Left hindlimb (tissue), 1 donor: ENCODE measurements at places on chromosomes 13 and 19.
A peak's percentile ranks its signal among the peaks of the same experiment; 100 is the strongest.

- DNase-seq, result peak; percentile 94
Observed at GRCh38 chr19:55452749-55453346, 8.6 kb downstream of the ISOC2 start.

GRCh38 chr19:33442706-33443105 lies 69.2 kb downstream of the CEBPG start:
- no peak for DNase-seq

- no peak for DNase-seq
Observed at GRCh38 chr19:10419200-10419645, 1.1 kb upstream of the PDE4A start.

DNA sequence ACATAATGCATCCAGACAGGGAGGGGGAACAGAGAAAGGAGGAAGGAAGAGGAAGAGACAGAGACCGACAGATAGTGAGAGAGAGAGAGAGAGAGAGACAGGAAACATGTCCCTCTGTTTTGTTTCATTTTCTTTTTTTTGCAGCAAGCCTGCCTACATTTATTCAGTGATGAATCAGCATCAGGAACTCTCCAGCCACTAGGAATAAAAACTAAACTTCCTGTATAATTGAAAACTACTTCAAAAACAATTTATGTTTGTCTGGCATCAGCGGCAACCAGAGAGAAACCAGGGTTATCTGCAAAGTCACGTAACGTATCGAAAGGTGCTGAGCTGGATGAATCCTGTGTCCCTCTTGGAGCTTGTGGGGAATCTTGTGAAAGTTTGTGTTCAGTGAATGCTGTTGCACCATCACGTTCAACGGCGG lies 148.6 kb upstream of the SOX21 start:
- DNase-seq, result no peak

- no peak for DNase-seq
Observed at GRCh38 chr19:5988517-5989387, 10.8 kb upstream of the RANBP3 start.

DNA sequence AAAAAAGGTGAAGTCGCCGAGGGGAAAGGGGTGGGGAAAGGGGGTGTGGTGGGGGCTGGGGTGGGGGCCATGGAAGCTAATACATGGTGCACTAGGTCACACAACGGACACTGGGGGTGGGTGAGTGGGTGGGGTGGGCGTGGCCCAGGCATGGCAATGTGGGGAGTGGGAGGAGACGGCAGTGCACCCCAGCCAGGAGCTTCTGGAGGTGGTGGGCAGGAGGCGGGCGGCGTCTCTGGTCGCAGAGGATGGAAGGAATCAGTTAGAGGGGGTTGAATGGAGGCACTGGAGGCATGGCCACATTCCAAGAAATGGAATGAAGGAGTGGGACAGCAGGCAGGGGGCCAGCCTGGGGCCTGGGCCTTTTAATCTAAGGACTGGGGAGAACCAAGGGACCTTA lies 19.2 kb upstream of the NANOS2 start:
- no peak for DNase-seq

DNA sequence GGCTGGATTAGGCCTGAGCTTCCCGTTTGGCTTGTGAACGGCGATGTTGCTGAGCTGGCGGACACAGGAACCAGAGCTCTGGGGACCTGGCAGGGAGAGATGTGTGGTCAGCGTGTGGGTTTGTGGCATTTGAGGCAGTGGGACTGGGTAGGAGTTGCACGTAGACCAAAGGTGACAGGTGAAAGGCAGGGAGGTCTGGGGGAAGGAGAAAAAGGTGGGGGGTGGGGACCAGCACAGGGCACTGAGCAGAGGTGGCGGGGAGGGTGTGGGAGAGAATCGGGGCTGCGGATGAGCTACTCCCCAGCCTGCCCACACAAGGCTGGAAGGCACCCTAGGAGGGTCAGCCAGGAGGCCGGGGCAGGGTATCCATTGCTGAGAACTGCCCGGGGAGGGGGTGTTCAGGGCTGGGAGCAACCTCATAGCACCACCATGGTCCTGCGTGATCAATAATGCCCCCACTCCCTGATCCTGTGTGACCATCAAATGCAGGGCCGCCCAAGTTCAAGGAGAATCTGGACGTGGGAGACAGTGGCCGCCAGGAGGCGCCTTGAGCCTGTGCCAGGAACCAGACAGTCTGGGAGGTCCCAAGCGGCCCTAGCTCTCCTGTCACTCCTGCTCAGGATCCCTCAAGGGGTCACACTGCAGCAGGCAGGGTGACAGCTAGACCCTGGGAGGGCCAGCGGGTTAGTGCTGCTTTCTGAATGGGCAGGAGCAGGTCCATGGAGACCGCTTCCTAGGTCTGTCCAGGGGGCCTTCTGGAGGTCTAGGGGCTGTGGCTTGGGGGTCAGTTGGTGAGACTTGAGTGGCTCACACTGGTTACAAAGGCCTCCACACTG lies 12.8 kb upstream of the SELENOW start:
- DNase-seq, result peak; percentile 60

GRCh38 chr13:75263741-75264407 lies 218.1 kb downstream of the TBC1D4 start:
- DNase-seq, result no peak

GRCh38 chr19:48630296-48631063 lies 6.7 kb downstream of the DBP start:
- DNase-seq, result peak; percentile 76

- no peak for DNase-seq
Observed at GRCh38 chr13:75612354-75612753, 23.8 kb upstream of the LMO7 start.

GRCh38 chr19:35143818-35144217 lies 763 bp downstream of the FXYD7 start:
- no peak for DNase-seq

GRCh38 chr13:46598140-46598819 lies 45.3 kb downstream of the LRCH1 start:
- no peak for DNase-seq

- no peak for DNase-seq
Observed at GRCh38 chr13:103218253-103218652, 152.0 kb upstream of the SLC10A2 start.
